ENCODE measurements at places on chromosomes 2 and 18.

DNA sequence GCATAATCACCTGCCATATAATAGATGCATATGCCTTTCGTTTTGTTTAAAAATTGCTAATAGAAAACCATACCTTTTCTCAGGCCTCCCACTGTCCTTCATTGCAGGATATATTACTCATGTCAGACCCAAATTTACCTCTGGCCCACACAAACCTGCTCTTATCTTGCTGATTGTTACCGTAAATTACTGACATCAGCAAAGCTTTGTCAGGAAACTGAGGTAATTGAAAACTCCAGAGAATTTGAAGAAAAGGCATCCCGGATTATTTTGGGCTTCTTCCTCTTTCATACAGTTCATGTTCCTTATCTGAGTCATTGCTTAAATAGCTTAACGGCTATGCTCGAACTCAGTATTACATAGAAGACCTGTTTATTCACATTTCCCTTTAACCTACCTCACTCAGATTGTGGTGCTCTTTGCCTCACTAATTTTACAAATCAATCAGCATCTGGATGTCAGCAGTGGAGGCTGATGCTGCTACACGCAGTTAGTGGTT is 145.7 kb downstream of the ZEB2 start:
- DNase-seq: no peak

GRCh38 chr2:152635635-152636298 is 81.5 kb downstream of the PRPF40A start:
- peak; percentile 74 for DNase-seq

DNA sequence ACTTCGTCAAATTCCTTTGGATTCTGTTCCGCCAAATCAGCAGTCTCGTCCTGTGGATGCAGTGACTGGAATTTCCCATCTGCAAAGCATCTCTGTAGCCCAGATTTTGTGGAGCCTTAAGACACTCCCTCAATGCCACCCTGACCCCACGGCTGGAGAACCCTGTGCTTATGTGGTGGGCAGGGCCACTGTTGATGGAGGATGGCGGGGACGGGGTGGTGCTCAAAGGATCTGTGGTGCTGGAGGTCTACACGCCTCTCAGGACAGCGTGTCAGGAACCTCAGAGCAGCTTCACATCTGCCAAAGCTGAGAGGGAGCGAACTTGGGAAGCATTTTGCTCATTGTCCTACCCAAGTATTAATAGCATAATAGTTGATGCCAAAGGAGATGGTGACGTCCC is 200.1 kb downstream of the MGAT5 start:
- peak; percentile 16 for DNase-seq

DNA sequence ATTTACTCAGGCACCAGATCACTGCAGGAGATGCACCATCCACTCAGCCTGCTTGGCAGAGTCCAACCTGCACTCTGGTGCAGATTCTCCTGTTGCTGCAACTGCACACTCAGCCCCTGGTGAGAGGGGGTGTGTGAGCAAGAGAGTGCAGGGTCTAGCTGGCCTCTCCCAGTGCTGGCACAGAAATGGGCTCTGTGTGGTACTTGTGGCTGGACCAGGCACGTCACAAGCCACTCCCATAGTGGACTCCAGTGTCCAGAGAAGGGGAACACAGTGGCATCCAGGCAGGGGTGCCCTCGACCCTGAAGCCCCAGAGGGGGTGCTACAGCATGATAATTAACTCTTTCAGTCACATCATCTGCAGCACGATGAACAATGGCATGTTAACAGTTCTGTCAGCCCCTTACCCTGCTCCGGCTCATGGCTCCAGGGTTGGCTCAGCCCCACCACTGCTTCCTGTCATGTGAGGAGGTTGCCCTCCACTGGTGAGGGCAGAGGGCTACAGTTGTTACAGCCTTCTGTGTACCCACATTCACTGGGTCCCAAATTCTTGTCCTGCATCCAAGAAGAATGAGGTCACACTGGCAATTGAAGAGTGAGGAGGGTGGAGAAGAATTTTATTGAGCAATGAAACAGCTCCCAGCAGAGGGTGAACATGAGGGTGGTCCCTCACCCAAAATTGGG is 135.7 kb downstream of the EVA1A start:
- peak; percentile 71 for DNase-seq

DNA sequence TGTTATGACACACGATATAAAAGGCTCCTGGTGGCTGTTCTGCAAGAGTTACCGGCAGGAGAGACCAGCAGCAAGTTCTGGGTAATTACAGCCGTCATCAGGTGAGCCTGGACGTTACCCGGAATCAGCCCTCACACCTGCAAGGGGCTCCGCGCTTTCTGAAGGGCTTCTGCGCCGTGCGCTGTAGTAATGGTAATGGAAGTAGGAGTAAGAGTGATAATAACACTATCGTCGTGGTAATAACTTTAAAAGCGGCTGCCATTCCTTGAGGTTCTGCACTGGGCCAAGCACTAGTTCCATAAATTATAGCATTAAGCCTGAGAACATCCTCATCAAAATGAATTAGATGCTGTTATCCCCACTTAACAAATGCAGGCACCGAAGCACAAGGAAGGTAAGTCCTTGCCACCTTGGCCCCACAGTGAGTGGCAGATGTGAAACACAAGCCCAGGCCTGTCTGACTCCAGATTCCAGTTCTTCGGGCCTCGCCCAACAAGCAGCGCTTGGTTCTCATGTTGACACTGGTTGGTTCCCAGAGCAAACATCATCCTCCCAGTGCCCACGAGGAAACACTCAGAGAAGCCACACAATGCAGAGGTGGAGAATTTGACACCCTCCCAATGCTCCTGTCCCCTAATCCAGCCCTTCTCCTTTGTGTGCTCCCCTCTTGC is 205.2 kb downstream of the EIPR1 start:
- DNase-seq: no peak

DNA sequence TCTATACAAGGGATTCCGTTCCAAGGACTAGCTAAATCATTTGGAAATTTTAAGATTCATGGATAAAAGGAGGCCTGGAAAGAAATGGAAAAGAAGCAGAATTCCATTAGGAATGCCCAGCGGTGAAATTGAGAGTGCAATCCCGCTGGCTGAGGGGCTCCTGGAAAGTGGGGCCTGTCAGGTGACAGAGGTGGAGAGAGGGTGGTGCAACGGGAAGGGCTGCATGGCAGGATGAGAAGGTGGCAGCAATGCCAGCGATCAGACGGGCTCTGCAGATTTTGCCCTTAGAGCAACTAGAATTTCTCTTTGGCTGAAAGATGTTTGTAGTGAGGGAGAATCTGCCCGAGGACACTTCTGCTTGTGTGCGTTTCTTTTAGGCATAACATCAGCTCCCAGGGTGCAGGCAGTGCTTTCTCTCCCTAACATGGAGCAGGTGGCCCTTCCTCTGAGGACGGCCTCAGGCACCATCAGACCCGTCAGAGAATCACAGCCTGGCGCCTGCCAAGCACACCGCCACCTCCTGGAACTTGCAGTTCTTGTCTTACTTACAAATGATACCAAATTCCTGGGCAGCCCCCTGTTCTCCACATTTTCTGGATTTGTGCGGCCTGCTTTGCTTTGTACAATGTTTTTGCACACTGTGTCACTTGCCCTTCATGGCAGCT is 261.6 kb downstream of the NDUFA10 start:
- DNase-seq: peak; percentile 62

DNA sequence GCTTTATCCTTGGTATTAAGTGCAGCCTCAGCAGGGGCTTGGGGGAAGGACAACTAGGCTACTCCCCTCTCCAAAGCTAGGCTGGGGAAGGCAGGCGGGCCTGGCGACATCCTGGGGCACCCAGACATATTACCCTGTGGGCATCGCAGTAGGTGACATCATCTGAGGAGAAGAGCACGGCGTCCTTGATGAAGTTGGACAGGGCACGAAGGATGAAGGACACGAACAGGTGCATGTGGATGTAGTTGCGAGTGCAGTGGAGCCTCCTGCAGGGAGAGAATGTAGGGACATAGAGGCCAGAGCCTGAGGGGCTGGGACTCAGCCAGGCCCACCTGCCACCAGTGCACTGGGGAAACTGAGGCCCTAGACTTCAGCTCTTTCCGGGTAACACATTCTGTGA is 32.3 kb downstream of the TMEM37 start:
- no peak for DNase-seq

- DNase-seq: no peak
Observed at GRCh38 chr2:39632876-39633275, 32.8 kb upstream of the TMEM178A start.

Data from H9 (cell line).